ENCODE measurements at places on chromosomes 6 and 20.

DNA sequence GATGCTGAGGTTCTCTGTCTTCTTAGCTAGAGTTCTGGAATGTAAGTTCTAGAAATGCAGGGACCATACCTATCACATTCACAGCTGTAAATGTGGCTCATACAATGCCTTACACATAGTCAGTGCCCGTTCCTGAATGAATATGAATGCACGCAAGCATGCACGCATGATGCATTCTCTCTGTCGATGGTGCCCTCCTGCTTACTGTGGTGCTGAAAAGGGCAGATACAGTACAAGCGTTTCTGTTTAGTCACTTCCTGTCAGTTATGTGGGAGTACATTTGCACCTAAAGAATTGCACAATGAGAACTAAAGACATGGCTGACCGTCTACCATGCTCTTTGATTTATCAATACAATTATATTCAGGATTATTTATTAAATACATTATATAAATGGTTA is 152.2 kb upstream of the SOX4 start:
- no peak for DNase-seq

GRCh38 chr20:1824834-1825233 is 70.4 kb upstream of the SIRPA start:
- no peak for DNase-seq

DNA sequence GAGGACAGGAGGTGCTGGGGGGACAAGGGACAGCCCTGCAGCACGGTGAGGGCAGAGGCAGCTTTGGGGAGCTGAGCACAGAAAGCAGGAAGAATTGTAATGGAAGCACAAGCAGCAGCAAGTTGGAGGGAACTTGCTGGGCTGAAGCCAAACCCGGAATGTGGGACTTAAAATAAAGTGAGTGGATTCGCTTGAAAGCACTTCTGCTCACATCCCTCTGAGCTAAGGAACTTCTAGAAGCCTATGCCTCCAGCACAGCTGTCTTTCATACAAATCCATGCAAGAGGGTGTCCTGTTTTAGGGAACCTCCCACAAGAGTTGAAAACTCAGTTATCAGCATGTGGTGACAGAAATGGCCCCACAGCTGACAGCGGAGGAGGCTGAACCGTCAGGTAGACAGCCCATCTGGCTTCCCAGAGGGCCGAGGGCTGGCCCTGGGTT is 71.4 kb upstream of the MLN start:
- peak; percentile 50 for DNase-seq

- no peak for DNase-seq
Measured at GRCh38 chr6:68628161-68628560, 6.9 kb upstream of the ADGRB3 start.

- no peak for DNase-seq
Measured at GRCh38 chr6:51704932-51705540, 382.4 kb downstream of the PKHD1 start.

DNA sequence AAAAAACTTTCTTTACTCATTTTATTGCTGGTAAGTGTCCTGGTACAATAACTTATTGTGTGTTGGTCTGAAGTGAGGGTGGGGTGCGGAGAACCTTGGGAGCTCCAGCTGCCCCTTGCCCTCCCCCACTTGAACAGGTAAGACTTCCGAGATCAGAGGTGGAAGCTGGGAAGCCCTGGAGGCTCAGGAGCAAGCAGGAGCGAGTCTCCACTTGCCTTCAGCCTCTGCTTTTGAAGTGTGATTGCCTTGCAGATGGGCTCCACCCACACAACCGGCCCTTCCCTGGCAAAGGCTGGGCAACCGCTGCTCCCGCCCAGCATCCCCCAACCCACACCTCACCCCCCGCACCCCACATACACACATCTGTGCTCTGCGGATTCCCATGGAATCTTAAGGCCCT is 179.6 kb downstream of the TFAP2C start:
- no peak for DNase-seq

- DNase-seq, result no peak
Measured at GRCh38 chr6:20313960-20314530, 87.6 kb upstream of the E2F3 start.
